ENCODE measurements at places on chromosomes 11 and 22.
A peak's percentile ranks its signal among the peaks of the same experiment; 100 is the strongest.

- DNase-seq, result no peak
These were observed 9.9 kb downstream of the FXYD6 start for GRCh38 chr11:117866526-117866925.

- DNase-seq, result no peak
These were observed 9.5 kb downstream of the C11orf54 start for GRCh38 chr11:93751001-93751400.

DNA sequence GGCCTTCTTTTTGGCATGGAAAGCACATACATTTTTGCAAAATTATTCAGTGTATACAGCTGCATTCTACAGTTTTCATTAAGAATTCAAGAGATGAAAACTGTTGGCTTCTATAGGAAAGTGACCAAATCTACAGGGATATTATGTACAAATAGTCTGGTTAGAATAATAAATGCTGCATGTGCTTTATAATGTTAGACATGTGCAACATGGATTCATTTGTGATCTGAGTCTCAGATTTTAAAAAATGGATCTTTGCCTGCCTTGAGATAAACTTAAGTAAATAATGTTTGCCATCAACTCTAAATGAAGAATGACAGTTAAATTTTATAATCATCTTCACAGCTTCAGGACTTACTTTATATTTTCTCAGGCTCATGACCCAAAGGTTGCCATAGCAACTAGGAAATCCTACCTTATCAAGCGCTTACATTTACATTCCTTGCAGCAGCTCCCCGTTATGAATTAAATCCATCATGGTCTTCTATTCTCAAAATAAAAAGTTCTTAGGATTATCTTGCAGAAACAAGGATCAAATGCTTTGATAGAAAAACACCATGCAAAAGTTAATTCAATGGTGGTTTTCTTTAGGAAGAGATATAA, 200.2 kb downstream of the CADM1 start:
- no peak for DNase-seq

GRCh38 chr11:27471589-27472397, 797 bp downstream of the LGR4 start:
- DNase-seq, result peak; percentile 10

GRCh38 chr11:34976496-34977088, 60.2 kb downstream of the PDHX start:
- DNase-seq, result no peak

GRCh38 chr11:61837411-61838005, 9.4 kb downstream of the FADS2 start:
- no peak for DNase-seq

DNA sequence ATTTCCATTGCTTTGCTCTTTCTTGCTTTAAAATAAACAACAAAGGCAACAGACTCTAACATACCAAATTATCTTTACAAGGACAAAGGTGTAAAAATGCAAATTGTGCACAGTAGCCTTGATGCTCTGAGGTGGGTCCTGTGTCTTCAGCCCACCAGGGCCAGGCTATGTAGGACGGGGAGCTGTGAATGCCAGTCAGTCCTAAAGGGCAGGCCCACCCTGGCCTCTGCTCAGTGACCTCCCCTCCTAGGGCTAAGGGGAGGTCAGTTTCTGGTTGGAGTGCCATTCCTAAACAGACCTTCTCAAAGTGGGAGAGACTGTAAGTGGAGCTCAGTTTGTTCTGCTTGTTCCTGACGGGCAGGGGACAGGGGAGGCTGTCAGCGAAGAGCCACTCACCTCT, 78.0 kb upstream of the SUSD2 start:
- DNase-seq, result no peak

DNA sequence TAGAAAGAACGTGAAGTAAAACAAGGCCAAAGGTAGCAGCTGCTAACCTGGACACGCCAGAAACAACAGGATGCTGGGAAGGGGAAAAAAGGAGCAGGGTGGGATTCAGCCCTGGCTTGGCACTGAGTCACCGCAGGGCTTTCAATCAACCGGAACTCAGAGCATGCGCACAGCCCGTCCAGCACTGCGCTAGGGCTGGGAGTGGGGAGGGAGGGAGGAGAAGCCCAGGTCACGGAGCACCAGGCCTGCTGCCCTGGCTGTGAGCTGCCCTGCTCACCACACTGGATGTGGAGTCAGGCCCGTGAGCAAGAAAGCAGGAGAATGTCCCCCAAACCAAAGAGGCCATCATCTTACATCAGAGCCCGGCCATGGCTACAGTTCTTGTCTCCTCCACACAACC, 51.5 kb downstream of the APOL1 start:
- no peak for DNase-seq

Measured in CD4-positive, alpha-beta T cell treated with Interleukin-12 subunit alpha and Interleukin-12 subunit beta, for 1 hour (primary cell).